Stimulated activated CD8-positive, alpha-beta memory T cell treated with anti-CD3 and anti-CD28 coated beads, Interleukin-15, amount 100 ng/mL, for 24 hours (primary cell): ENCODE measurements at places on chromosomes 1 and 21.

- DNase-seq: no peak
Observed at GRCh38 chr1:89608319-89608983, 24.5 kb upstream of the LRRC8C start.

- DNase-seq: no peak
Observed at GRCh38 chr21:42818328-42818749, 61.0 kb downstream of the WDR4 start.

- no peak for DNase-seq
Observed at GRCh38 chr1:153929426-153929825, 6.7 kb upstream of the GATAD2B start.

GRCh38 chr1:159587461-159587951, at the start of gene APCS:
APCS (plus strand) TSS chr1:159587826; CDS start chr1:159587922, 96 bp downstream.
- no peak for DNase-seq

GRCh38 chr1:18528616-18529015, 47.9 kb downstream of the KLHDC7A start:
- no peak for DNase-seq

DNA sequence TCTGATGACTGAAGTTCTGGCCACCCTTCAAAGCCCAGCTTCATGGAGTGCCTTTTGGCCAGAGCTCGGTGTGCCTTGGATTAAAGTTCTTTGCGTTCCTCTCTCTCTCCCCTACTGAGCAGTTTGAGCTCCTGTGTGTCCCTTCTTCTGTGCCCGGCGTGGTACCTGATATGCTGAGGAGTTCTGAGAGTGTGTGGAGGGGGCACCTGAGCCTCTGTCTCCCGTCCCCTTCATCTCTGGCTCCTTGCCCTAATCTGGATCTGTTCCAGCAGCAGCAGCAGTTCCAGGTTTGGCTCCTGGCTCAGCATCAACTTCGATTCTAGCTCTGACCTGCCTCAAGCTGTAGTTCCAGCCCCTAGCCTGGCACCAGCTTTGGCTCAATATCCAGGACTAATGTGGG, 25.1 kb upstream of the MYCL start:
- DNase-seq: no peak

DNA sequence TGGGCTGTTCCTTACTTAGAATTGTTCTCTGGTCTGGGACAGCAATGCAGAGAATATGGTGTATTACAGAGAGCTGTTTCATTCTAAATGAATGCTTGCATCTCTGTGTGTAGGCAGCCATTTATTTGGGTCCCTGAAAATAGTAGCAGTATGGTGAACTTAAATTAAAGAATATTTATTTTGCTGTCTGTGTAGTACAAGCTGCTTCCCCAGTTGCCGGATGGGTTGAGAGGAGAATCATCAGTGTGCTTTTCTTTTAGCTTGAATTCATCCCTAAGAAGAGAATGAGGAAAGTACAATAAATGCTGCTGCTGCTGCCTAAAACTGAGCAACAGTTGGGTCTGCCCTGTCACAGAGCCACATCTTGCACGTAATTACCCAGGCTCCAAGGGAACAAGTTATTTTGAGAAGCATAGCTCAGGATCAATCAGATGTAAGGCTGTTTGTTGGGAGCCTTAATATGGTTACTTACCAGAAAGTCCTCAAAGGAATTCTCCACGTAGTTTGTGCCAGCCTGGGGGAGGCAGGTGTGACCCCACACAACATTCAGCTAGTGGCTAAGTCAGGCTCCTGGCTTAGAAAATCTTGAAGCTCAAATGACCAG, 16.6 kb downstream of the ACTN2 start:
- no peak for DNase-seq

GRCh38 chr1:49229555-49229954, 452.9 kb upstream of the BEND5 start:
- DNase-seq: no peak

- no peak for DNase-seq
Observed at GRCh38 chr1:15151377-15151806, 2.2 kb upstream of the TMEM51 start.

- no peak for DNase-seq
Observed at GRCh38 chr1:246295340-246295739, 211.7 kb downstream of the SMYD3 start.

DNA sequence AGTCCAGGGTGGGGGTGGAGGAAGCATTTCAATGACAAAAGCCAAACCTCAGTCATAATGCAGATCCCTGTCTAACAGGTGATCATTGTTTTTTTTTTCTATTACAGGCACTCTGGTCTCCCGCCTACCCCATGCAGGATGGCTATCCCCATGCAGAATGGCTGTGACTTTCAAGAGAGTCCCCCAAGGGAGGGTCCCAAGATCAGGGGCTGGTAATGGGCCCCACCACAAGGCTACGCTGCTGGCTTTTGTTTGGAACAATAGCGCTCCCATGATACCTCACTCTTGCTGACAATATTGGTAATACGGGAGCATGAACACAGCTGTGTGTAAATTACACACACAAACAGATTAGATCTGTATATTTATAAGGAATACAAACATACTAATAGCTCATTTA, 119.4 kb downstream of the SLC45A1 start:
- no peak for DNase-seq

- no peak for DNase-seq
Observed at GRCh38 chr1:201999625-202000238, 10.7 kb upstream of the ELF3 start.

DNA sequence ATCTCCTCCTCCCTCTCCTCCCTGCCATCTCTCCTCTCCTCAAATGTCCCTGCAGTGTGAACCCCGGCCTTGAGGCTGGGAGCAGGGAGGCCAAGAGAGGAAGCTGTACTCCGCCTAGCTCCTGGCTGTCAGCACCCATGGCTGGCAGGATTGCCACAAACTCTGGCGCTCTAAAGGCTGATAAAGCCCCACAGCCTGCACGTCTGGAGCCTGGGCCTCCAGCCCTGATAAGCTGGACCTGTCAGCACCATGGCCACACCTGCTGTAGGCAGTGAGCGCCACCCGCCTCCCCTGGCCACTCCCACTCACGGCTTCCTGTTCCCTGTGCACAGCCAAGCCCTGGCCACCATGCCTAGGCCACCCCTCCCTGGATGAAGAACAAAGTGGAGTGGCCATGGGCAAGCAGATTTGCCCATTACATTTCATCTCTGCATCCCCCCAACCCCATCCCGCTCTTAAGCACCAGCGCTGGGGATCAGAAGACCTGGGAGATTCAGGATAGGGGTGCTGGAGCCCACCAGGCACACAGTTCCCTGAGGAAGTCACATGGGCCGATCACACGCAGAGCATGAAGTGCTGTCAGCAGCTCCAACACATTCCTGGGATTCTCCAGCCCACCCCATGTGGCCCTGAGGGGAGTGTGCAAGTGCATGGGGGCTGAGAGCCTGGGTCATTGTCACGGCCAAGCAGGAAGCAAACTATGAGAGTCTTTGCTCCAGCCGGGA, 24.2 kb upstream of the NPPB start:
- DNase-seq: no peak

DNA sequence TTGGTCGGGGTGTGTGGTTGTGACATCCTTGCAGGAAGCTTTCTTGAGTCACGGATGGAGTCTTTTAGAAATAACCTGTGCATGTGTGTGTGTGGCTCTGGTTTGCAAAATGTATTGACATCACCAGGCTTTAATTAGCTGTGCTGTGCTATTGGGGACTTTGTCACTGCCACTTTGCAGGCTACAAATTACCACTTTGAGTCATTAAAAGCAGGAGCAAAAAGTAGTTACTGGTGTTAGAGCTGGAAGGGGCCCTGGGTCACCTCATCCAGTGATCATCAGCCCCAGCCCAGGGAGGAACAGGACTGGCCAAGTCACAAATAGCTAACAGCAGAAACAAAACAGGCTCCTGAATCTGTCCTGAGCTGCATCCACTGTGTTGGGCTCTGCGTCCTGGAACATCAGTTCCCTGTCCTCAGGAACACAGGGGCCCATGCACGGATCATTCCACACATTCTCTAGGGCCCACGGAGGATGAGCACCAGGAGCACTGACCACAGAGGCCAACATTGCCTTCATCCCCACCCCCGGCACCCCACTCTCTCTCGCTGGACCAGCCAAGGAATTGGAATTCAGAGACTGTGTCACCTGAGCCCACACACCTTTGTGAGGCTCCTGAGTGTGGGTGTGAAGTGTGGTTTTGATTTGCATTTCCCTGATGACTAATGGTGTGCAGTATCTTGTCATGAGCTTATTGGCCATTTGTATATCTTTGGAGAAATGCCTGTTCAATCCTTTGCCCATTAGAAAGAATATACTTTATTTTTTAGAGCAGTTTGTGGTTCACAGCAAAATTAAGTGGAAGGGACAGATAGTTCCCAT, 280.1 kb upstream of the C1orf174 start:
- no peak for DNase-seq

- DNase-seq: no peak
Observed at GRCh38 chr1:175073061-175073460, 5.4 kb downstream of the TNN start.

DNA sequence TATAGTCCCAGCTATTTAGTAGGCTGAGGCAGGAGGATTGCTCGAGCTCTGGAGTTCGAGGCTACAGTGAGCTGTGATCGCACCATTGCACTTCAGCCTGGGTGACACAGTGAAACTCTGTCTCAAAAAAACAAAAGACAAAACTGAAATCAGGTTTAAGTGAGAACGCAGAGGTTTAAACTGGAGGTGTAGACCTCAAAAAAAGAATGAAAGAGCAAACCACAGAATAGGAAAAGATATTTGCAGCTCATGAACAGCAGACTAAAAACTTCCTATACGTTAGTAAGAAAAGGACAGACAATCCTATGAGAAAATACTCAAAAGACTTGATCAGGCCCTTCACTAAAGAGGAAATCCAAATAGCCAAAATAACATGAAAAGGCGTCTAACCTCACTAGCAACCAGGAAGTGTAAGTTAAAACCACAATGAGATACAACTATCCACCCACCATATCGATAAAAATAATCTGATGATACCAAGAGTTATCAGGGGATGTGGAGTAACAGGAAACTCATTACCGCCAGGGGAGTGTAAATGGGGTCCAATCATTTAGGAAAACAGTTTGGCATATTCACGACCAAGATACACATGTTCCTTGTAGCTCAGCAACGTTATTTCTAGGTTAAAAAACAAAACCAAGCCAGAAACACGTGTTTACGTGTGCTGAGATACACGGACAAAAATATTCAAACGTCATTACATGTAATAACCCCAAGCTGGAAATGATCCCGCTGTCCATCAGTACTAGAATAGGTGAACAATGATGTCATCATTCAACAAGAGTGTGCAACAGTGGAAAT, 9.8 kb downstream of the TNFRSF9 start:
- DNase-seq: no peak

DNA sequence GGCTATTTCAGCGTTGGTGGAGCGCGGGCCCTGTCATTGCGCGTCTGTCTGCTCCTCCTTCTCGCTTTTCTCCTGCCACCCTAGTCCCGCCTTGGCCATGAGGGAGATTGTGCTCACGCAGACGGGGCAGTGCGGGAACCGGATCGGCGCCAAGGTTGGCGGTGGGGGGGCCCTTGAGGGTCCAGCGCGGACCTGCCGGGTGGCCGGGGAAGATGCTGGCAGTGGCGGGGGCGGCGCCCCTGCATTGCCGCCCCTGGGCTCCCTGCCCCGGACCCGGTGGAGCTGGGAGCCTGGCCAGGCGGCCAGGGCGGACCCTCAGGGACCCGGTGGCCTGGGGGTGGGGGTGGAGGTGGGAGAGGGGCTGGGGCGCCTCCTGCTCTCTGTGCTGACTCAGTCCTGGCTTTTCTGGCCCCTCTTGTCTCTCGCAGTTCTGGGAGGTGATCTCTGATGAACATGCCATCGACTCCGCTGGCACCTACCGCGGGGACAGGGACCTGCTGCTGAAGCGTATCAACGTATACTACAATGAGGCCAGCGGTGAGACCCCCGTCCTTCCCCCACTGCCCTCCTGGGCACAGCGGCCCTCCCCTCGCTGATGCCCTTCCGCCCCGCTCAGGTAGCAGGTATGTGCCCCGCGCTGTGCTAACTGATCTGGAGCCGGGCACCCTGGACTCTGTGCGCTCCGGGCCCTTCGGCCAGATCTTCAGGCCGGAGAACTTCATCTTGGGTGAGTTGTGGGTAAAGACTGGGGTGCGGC, 58.3 kb upstream of the MAP1LC3C start:
- no peak for DNase-seq

GRCh38 chr1:9794081-9794480, 29.7 kb downstream of the CLSTN1 start:
- DNase-seq: no peak

DNA sequence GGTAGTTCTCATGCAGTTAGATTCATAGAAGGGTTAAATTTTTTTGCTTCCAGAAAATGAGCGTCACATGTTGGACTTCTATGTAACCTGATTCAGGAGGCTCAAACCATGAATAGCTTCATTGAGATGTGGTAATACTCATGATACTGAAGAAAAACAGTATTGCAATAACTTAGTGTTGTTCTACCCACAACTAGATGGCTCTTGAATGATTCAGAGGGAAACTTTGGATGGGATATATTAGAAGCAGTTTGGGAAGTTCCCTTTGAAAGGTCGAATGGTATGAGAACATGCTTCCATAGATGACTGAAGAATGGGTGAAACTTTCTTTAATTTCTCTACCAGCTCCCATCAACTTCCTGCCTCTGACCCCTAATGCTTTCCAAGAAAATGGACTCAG, 211.7 kb upstream of the PTGFR start:
- no peak for DNase-seq

DNA sequence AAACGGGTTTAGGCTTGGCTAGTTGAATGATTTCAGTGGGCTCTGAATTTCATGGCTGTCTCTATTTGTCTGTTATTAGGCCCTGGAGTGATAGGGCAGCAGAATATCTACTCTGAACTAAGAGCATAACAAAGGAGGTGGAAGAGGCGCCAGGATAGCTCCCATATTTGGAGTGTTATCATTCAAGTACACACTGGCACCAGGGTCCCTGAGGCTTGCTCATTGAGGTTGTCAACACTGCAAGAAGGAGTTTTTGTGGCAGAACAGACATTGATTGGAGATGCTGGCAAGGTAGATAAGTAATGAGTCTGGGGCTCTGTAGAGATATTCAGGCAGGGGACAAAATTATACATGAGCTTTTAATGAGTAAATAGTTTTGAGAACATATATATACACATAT, 1748.4 kb downstream of the MRPL39 start:
- DNase-seq: no peak

DNA sequence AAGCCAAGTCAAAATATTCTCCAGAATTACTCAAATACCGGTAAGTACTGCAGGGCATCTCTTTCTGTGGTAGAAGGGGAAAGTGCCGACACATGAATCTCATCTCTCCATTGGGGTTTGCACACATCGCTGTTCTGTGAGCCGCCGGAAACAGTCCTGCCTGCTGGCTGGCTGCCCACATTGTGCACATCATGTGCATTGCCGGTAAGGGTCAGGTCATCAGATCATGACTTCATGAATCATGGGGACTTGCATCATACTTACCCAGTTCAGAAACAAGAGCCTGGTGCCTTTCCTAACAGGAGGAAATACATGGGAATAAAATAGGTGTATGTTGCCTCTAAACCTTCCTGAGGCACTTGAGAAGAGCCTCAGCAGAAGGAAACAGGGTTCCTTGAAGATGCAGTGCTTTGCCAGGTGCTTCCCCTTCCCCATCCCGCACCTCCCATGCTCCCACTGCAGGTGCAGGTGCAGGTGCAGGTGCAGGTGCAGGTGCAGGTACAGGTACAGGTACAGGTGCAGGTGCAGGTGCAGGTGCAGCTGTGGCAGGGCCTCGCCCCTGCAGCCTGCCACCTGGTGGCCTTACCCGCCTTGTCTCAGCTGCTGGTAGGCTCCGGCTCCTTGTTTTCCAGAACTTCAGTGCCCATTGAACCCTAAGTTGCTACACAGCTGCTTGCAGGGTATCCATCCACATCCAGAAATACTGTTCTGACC, 26.5 kb downstream of the GPR137B start:
- no peak for DNase-seq
